ENCODE measurements at places on chromosomes 6 and 20.

GRCh38 chr6:111337829-111338236 lies 145.2 kb downstream of the REV3L start:
- no peak for DNase-seq

DNA sequence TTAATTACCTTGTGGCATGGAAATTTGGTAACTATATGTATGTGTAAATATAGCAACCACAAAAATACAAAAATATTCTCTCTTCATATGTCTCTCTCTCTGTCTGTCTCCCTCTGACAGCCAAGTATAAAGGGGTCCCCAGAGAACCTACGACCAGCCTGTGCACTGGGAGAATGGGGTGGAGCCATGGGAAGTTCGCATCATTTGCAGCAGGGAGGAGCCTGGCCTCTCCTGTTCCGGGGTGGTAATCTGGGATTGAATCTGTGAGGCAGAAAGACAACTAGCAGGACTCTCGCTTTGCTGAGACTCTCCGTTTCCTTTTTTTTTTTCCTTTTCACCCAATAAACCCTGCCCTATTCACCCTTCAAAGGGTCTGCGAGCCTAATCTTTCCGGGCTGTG lies 1109.1 kb downstream of the HACE1 start:
- no peak for DNase-seq

- DNase-seq, result no peak
These were observed 121.2 kb downstream of the RFPL4B start for GRCh38 chr6:112468359-112468758.

- no peak for DNase-seq
These were observed 333.3 kb downstream of the HACE1 start for GRCh38 chr6:104526376-104526775.

GRCh38 chr6:116332096-116332495 lies 38.7 kb upstream of the DSE start:
- no peak for DNase-seq

- DNase-seq, result no peak
These were observed 51.2 kb upstream of the PRND start for GRCh38 chr20:4670469-4670868.

GRCh38 chr6:48628316-48628715 lies 517.3 kb upstream of the PTCHD4 start:
- no peak for DNase-seq

DNA sequence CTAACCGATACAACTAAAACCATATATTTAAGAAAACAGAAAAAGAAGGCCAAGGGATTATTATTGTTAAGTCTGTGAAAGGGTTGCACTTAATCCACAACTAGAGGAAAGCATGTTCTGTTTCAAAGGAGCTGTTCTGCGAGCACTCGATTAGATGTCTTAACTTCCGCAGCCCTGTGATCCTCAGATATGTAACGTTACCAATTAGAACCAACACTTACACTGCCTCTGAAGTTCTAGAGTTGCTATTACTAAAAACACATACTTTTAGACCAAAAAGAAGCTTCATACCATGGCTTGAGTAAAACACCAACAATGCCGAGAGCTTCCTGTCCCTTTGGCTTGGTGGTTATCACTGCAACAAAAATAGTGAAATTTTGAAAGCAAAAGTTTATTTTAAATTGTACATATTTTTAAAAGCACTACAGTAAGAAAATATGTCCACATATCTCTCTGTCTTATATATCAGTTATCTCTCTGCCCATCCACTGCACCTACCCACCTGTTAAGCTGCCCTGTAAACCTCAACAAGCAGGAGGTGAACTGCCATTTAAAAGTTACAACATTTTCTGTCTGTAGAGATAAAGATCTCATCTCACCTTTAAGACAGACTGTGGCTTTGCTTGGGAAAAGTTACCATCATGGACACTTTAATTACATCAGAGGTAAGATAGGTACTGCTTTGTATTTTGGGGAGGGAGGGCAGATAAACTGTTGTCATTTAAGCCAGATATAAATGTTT lies 7.1 kb upstream of the DUSP22 start:
- no peak for DNase-seq

- DNase-seq, result no peak
These were observed 164.2 kb downstream of the PRL start for GRCh38 chr6:22132656-22133055.

DNA sequence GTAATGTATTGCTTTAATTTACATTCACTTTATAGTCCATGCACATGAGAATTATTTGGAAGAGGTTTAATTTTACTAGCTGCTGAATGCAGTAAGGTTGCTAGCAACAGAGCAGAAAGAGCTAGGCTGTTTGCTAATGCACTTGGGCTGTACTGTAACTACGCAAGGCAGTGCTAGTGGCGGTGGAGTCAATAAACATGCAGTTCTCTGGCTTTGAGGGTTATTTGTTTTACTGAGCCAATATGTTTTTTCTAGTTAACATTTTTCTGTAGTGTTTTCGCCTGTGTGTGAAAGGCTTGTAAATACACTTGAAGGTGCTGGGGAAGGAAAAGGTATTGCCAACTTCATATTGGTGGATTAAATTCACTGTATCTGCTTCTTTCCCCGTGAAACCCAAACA lies 112.8 kb downstream of the BTBD3 start:
- no peak for DNase-seq

DNA sequence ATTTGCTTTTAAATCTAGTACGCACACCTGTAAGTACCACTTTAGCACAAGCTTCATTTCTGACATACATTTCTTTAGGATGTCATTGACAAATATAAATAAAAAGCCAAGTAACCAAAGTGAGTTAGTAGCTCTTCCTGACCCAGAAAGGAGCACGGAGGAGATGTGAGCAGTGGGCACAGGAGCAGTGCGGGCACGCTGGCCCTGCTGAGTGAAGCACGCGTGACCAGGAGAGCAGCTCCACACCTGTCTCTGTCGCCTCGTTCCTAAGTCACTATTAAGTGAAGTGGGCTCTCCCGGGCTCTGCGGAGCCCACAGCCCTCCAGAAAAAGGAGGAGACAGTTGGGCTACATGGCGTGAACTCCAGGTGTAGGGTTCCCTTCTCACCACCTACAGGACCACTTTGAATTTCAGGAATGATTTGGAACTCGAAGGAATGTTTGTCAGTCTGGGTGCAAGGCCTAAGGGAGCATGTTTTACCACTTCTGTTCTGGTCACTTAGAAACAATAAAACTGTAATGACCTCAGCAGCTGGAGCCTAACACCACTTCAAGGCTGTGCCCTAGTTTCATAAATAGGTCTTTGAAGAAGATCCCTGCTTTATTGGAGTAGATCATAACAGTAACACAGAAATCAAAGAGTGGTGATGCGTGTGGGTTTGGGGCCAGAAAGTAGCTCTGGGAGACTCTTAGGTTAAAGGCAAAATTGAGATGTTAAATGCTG lies 95.9 kb downstream of the FAM120B start:
- DNase-seq, result no peak

DNA sequence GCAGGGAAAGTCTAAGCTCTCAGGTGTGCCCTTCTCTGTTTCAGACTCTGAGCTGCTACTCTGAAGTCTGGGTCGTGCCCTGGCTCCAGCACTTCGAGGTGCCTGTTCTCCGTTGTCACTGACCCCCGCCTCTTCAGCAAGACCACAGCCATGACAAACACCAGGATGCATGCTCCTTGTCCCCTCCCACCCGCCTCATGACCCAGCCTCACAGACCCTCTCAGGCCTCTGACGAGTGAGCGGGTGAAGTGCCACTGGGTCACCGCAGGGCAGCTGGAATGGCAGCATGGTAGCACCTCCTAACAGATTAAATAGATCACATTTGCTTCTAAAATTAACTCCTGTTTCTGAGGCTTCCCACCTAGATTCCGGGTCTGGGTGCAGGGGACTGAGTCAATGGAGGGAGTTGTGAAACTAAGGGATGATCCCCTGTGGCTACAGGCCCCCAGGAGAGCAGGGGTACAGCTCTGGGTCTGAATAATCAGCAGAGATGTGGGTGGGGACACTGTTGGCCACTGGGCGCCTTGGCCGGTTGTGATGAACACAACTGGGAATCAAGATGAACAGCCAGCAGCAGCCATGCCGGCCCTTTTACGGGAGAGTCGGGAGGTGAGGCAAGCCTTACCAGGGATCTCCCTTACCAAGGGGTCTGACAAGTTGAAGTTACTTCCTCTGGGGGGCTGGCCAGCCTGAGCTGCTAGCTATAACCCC lies 10.7 kb downstream of the CST7 start:
- DNase-seq, result no peak

DNA sequence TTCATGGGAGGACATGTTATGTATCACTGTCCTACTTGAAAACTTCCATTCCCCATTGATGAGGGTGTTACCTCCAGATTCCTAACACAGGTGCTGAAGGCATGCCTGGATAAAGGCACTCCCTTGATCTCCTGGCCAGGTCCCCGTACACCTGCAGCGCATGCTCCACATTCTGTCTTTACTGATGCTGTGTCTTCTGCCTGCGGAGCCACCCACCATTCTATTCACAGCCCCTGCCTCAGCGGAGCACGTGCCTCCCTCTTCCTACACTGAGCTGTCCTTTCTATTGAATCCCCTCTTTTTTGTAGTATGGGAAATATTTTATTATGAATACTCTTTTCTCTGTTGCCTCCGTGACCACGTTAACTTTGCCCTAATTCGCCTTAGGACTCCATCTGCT lies 25.0 kb downstream of the PTPN1 start:
- no peak for DNase-seq

- no peak for DNase-seq
These were observed 100.6 kb upstream of the MLIP start for GRCh38 chr6:54010340-54011276.

DNA sequence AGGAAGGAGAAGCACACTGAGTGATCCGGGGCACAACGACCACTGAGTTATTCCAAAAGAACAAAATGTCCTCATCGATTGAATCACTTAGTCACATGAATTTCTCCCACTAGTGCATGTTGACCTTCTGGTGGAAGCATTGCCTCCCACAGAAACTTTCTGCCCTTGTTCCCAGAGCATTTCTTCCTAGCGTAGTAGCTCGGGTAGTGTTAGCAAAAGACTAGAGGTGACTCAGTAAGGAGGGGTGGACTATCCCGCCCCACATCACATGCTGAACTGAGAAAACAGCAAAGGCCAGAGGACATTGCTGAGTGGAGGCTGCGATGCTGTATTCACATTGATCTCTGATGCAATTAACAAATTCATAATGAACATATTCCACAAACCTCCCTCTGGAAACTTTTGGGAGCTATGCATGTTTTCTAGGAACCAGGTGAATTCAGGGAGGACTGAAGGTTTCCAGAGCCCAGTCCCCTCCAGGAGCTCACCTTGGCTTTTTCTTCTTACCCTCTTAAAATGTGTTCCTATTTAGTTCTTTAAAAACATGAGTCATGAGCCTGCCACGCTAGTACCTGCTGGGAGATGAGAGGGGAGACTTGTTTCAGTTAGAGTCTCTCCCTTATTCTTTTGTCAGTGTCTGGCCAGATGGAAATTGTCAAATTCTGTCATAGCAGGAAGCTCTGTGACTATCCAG lies 507.9 kb downstream of the CDH26 start:
- DNase-seq, result no peak

DNA sequence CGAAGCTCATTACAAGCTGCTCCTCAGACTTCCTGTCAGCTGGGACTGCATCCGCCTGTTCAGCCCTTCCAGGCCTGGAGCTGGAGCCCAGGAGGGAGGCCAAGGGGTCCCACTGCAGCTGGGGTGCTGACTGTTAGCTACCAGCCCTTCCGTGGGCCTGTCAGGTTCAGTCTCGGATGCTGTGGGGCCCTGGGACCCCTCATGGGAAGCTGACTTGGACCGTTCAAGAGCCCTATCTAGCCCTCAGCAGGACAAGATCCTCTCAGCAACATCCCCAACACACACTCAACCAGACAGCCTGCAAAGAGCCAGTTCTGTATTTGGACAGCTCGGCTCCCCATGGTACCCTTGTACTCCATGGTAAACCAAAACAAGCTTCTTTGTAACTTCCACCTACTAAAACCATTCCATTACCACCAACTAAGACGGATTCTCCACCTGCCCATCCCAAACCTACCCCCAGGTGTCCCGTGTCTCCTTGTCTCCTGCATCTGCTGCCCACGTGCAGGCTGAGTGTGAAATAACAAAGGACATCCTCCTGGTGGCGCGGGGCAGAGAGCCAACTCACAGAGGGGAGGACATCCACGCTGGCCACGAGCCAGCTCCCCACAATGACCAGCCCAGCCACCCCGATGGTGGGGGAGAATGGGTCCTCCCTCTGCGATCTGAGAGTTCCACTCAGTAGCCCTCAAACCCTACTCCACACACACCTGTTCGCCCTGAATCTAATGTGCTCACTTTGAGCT lies 111.2 kb downstream of the TAF4 start:
- DNase-seq, result no peak

- no peak for DNase-seq
These were observed 63.0 kb downstream of the HIVEP1 start for GRCh38 chr6:12075067-12075563.

GRCh38 chr6:138682704-138683527 lies 90.7 kb upstream of the CCDC28A start:
- no peak for DNase-seq

- no peak for DNase-seq
These were observed 42.3 kb downstream of the TBPL1 start for GRCh38 chr6:133995296-133995695.

- no peak for DNase-seq
These were observed 381.7 kb downstream of the CD83 start for GRCh38 chr6:14499309-14499708.

GRCh38 chr6:156816505-156816904 lies 39.3 kb downstream of the ARID1B start:
- no peak for DNase-seq
